ENCODE measurements at places on chromosomes 1 and 21.

- DNase-seq: no peak
These were observed 1.8 kb downstream of the FHL3 start for GRCh38 chr1:38003261-38004250.

- peak; percentile 30 for DNase-seq
These were observed 49.4 kb upstream of the DESI2 start for GRCh38 chr1:244603498-244603897.

- no peak for DNase-seq
These were observed 11.8 kb downstream of the KIRREL1 start for GRCh38 chr1:158005224-158005623.

DNA sequence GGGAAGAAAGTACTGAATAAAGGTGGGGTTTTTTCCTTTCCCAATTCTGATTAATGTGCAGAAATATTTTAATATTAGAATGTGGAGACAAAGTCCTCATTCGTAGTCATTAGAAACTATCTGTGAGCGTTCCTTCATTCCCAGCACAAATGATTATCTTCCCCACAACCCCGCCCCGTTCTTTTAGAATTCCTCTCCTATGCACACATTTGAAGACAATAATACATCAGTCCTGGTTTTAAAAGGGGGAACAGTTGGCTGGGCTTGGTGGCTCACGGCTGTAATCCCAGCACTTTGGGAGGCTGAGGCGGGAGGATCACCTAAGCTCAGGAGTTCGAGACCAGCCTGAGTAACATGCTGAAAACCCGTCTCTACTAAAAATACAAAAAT is 876 bp downstream of the ALDH9A1 start:
- DNase-seq: peak; percentile 14

GRCh38 chr1:20574686-20575540 is 14.0 kb upstream of the CDA start:
- peak; percentile 46 for DNase-seq

DNA sequence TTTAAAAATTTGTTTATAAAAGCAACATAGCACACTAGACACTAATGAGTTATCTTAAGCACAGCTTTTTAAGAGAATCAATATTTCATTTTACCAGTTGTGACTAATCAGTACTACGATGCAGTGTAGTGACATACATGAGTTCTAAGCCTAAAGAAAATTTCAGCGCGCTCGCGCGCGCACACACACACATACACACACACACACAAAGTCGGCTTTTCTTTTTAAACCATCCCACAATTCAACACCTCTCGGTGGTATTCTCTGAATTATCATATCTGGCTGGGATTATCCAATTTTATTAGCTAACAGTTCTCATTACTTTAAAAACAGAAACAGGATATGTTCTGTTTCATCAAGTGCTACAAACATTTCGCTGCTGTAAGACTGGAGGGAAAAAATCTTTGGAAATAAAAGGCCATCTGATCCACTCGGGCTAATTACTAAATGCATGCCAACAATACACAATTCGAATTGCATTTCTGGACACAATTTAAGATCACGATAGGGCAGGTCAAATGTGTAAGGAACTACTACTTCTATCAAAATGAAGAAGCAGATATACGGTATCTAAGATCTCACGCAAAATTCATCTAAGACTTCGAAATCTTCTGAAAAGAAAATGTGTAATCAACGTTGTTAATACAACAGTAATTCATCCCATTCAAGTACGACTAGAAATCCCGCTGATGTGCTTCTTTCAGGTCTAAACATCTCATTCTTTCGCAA is 1.2 kb downstream of the TUT4 start:
- DNase-seq: no peak

- no peak for DNase-seq
These were observed 155.7 kb downstream of the TM2D1 start for GRCh38 chr1:61569303-61569621.

- DNase-seq: no peak
These were observed 24.6 kb upstream of the TRAPPC10 start for GRCh38 chr21:43987509-43987908.

- DNase-seq: no peak
These were observed 4.6 kb downstream of the ZBTB48 start for GRCh38 chr1:6584126-6585080.

GRCh38 chr1:212545941-212546635 is 62.5 kb upstream of the ATF3 start:
- no peak for DNase-seq

DNA sequence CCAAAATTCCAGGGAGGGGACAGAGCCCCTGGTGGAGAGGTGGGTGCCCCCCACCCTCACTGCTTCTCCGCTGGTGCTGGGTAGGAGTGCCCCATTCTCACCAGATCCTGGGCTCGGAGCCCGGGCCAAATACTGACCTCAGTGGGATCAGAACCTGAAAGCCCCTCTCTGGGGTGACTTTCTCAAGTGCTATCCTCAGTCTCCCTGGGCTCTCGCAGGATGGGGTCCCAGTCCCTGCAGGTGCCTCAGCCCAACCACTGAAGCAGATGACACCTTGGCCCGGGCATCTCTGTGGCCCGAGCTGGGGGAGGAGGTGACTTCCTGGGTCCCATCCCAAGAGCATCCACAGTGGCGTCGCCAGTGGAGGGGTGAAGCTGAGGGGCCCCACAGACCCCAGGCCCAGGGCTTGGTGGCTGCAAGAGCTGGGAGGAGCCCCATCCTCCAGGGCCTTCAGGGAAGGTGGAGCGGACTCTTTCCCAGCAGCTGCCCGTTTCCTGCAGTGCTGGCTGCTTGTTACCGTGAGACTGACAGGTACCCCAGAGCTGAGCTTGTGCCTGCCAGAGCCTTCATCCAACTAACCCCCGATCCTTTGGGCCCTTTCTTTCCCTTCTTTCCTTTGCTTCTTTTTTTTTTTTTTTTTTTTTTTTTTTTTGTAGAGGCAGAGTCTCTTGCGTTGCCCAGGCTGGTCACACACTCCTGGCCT is 3.9 kb upstream of the FNDC10 start:
- DNase-seq: no peak

GRCh38 chr1:218383051-218383450 is 37.9 kb downstream of the TGFB2 start:
- no peak for DNase-seq

DNA sequence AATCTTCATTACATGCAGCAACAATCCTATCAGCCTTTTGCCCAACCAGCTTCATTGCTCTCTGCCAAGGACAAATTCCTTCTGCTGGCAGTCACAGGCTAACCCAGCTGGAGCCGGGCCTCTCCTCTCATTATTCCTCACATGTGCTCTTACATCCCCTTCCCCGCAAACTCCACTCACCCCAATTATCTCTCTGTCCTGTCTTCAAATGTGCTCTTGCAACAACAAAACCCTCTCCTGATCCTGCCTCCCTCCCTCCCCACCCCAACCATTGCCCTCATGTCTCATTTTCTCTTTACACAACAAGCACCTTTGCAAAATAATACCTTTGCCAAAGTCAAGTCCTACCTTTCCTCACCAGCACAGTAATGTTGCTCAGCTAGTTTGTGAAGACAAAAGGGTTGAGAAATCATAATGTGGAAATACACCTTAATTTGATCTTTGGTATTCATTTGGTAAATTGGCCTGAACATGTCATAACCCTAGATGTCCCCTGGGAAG is 36.0 kb upstream of the DHCR24 start:
- peak; percentile 54 for DNase-seq

GRCh38 chr1:154846565-154847442 is 23.3 kb downstream of the KCNN3 start:
- no peak for DNase-seq

- no peak for DNase-seq
These were observed 110.6 kb upstream of the GPR52 start for GRCh38 chr1:174337000-174337681.

DNA sequence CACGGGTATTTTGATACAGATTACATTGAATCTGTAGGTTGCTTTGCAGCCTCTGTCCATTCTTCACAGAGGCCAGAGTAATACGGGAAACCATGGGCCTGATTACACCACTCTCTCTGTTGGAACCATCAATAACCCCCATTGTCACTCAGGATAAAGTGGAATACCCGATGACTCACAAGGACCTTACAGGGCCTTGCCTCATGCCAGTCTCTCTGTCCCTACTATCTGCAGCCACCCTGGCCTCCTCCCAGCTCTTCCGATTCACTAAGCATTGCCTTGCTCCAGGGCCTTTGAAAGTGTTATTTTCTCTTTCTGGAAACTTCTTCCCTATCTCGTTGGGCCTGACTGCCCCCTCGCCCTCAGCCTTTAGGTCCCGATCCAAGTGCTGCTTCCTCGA is 61.7 kb downstream of the HMGB4 start:
- no peak for DNase-seq

- DNase-seq: no peak
These were observed 44.4 kb downstream of the VAV3 start for GRCh38 chr1:107920561-107920960.

DNA sequence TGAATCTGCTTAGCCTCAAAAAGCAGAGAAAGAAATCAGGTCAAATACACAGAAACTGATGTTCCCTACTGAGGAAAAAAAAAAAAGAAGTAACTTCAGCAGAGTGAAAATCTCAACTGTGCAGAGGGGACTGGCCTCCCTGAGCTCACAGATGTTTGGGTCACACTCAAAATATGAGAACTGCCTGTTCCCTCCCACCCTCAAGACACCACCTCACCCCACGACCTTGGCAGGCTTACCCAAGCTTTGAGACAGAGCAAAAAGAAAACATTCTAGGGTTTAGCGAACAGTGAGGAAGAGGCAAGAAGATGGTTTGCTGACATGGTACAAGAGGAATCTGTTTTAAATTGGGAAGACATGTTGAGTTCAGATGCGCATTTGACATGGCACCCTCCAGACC is 48.8 kb downstream of the NID1 start:
- DNase-seq: no peak

DNA sequence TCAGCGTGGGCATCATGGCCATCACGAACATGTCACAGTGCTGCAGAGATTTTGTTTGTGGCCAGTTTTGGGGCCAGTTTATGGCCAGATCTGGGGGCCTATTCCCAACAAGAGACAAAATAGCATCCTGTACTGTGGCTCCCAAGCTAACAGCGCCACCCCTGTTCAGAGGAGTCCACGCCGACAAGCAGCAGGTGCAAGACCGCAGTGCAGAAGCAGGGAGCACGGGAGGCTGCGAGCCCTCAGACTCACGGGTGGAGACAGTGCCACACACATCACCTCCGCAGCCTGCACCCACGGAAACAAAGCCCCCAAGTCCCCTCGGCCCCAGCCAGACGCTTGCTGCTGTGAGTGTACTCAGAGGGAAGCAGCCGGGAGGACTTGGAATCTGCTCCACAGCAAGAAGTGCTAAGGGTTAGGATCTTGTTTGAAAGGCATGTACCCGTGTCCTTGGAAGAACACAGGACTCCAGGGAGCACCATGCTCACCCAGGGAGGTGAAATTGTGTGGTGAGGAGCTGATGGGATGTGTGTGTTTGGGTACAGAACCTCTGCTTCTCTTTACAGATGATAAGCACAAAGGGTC is 7.1 kb downstream of the TCP10L start:
- no peak for DNase-seq

- DNase-seq: no peak
These were observed 13.6 kb downstream of the GABRD start for GRCh38 chr1:2032737-2033136.

- peak; percentile 30 for DNase-seq
These were observed 322 bp downstream of the DCLRE1B start for GRCh38 chr1:113905435-113905861.

GRCh38 chr1:11869104-11869503 is 10.4 kb upstream of the NPPB start:
- no peak for DNase-seq

- no peak for DNase-seq
These were observed 67.0 kb downstream of the BACH1 start for GRCh38 chr21:29365661-29366265.

DNA sequence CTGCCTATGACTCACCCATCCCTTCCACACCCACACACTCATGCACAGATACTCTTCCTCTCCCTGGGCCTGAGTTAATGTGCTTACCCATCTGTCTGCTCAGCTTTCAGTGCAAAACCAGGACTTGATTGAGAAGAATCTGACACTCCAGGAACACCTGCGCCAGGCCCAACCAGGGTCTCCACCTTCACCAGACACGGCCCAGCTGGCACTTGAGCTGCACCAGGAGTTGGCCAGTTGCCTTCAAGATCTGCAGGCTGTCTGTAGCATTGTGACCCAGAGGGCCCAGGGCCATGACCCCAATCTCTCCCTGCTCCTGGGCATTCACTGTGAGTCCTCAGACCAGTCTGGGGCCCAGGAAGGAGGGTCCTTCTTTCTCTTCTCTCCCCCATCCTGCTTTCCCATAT is 3.5 kb upstream of the SH3BGRL3 start:
- DNase-seq: no peak

GRCh38 chr21:17003763-17004373 is 509.0 kb upstream of the CXADR start:
- no peak for DNase-seq

DNA sequence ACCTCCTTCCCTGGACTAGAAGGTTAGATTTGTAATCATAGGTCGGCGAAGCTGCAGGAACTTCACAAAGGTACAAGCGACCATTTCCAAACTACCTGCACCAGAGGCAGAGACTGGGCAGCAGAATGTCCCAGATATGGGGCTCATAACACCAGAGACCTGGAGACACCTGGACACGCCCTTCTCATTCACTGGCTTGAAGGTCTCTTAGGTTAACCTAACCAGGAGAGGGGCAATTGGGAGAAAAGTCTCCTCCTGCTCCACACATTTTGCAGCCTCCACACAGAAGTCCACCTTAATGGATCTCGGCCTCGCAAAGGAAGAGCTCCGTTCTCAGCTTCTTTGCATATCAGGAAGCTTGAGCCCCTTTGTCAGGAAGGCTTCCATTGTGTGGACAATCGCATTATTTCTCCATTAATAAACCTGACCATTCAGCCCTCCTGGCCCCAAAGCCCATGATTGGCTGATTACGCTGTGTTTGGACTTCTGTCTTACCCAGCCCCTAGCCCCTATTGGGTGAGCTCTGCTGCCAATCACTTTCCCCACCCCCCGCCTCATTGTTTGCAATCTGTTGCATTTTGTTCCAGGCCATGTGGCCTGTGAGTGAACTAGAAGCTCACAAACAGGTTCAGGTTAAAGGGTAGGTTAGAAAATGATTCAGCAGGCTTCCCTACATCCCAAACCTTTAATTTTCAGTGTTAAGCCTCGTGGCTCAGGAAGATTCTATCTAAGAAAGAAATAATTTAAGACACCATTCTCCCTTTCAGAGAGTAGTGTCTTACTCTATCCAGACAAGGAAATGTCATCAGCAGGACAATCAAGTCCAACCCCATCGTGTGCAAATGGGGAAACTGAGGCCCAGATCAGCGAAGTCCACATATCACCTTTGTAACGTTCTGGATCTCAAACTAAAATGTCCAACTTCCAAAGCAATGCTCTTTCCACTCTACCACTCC is 2.8 kb downstream of the MYCL start:
- peak; percentile 89 for DNase-seq

- no peak for DNase-seq
These were observed 138.7 kb upstream of the ZNF644 start for GRCh38 chr1:91160363-91161075.

DNA sequence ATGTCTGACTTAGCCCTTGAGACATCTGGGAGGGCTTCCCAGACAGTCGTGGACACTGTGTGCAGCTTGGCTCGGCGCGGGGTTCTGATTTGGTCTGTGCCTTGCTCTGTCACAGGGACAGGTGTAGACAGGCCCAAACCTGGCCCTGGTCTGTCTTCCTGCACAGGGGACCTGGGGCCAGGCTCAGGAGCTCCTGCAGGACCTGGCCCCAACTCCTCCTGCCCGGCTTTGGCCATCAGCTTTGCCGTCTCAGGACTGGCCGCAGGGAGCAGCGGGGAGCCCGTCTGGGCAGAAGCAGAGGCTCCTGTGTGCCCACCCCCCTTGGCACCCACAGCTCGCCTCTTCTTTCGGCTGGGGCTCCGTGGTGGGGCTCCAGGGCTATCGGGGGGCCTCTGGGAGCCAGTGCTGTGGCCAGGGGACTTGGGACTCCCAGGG is 1.7 kb downstream of the PERM1 start:
- no peak for DNase-seq

GRCh38 chr1:179141592-179142251 is 59.9 kb downstream of the TOR3A start:
- DNase-seq: peak; percentile 65

Measured in RWPE1 (cell line).